ENCODE measurements at places on chromosomes 4 and X.

DNA sequence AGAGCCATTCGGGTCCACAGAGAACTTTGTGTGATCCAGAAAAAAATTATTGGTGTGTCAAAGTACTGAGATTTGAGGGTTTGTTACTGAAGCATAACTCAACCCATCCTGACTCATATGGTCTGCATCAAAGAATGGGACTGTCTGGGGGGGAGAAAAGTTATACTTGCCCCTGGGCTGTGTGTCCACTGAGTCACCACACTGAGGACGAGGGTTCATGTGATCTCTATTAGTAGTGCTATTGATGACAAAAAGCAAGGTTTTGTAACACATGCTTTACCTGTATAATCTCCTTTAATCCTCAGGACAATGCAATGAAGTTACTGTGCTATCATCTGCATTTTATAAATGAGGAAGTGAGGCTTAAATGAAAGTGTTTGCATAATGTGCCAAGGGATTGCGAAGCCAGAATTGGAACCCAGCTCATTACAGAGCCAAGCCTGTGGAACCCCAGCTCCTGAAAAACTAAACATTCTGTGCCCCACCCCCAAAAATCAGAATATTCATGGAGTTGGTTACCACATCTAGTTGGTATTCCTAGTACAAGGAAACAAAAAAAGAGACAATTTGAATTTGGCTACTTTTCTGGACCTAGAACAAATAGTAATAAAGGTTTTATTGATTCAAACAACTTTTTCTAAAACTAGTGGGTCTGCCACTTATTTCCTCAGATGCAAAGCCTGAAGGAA, 31.2 kb downstream of the CCDC149 start:
- no peak for DNase-seq

DNA sequence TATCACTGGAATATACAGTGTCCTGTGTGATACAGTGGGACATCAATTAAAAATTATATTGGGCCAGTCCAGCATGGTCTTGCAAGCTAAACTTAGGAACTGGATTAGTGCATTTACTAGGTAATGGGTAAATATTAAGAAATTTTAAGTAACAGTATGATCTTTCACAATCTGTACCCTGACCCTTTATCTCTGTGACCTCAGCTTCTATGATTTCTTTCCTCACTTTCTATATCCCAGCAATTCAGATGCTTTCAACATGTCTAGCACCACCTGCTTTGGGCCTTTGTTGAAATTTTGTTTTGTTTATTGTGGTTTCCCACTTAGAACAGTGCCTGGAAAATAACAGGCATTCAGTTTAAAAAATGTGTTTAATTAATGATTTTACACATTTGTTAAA, 2295.4 kb downstream of the ARAP2 start:
- DNase-seq: no peak

DNA sequence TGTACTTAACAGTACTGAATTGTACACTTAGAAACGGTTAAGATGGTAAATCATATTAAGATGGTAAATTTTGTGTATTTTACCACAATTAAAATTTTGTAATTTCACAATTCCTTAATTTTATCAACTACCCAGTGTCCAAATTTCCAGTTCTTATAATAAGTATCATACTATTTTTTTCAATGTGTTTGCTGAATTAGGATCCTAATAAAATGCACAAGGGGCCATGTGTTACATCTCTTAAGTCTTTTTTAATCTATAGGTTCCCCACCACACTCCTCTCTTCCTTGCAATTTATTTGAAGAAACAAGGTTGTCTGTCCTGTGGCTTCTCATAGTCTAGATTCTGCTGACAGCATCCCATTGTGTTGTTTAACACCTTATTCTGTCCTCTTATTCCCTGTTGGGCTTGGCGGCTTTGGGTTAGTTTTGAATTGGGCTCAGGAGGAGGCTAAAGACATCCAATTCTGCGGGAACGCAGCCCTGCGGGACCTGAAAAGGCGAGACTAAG, 533 bp upstream of the SYAP1 start:
- DNase-seq: no peak

DNA sequence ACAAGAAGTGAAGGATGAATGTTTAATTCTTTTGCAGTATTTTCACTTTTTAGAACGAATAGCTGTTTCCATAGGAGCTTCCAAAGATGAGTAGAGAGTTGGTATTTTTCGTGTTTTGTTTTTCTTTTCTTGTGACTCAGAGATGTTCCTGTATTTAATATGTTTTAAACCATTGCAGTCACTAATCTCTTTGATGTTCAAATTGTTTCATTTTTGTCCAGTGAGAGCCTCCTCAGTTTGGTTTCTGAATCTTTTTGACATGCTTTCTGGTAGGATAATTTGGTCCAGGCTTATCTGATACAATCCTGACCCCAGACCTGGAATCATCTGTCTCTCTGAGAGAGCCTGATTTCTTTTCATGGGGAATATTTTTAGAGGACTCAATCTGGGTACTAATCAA, 41.6 kb downstream of the BEX3 start:
- no peak for DNase-seq

- no peak for DNase-seq
Measured at GRCh38 chrX:72121383-72121782, 10.3 kb downstream of the RTL5 start.

DNA sequence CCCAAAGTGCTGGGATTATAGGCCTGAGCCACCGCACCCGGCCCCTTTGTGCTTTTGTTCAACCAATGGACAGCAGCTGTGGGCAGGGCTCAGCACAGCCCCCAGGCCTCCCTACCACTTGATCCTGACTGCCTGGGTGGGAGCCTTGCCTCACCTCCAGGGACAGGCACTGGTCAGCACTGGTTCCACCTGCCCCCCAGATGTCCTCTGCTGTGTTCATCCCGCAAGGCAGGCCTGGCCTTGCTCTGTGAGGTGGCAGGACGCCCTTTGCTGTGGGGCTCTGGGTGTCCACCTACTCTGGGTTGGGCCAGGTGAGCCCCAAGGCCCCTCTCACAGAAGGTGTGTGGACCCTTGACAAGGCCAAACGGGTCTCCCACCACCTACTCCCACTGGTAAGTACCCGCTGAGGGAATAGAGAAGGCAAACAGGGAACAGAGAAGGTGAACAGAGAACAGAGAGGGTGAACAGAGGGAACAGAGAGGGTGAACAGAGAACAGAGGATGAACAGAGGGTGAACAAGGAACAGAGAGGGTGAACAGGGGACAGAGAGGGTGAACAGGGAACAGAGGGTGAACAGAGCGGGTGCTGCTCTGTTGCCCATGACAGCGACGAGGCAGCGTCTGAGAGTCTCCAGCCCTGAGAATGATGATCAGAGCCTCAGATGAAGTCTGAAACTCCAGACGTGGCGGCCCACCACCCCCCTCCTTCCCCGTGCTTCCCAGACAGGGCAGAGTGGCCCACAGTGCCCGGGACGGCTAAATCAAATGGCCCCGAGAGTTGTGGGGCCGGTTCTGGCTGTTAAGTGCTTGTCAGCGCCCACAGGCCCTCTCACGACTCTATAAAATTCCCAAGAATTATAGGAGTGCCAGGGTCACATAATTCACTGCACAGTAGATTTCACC, 55.0 kb upstream of the NKX1-1 start:
- no peak for DNase-seq

Data from GOT3 (cell line).